ENCODE measurements at places on chromosomes 3 and 15. TPM values are rescaled to one million over a fixed set of nuclear protein-coding genes. Genes with fewer than 3 reads are reported as not detected.

Gene ALDH1L1
- total RNA-seq = 2.3 TPM

Gene RTP4
- 1.3 TPM for total RNA-seq

Gene CPEB1
- 1.9 TPM for total RNA-seq

Gene DIS3L
- total RNA-seq = 16.1 TPM

Gene SERPINI2
- not detected for total RNA-seq

Gene CP
- 7.2 TPM for total RNA-seq

Gene TRPM1
- 1.3 TPM for total RNA-seq

Gene FETUB
- 8.3 TPM for total RNA-seq

Gene SELENOK
- total RNA-seq = 32.3 TPM

Gene CCR8
- total RNA-seq = not detected

Gene LRRC34
- total RNA-seq = 0.34 TPM

Gene ATP2C1
- total RNA-seq = 53.0 TPM

Gene KCTD6
- 14.8 TPM for total RNA-seq

Gene SST
- total RNA-seq = not detected

Gene RARRES1
- total RNA-seq = 89.7 TPM

Gene TGM4
- total RNA-seq = 1.3 TPM

Gene TSC22D2
- 13.0 TPM for total RNA-seq

Gene FHIT
- 5.6 TPM for total RNA-seq

Gene MAGI1
- total RNA-seq = 48.5 TPM

Measured in lower leg skin (tissue), 4 donors.